ENCODE measurements at places on chromosomes 6 and 20.

DNA sequence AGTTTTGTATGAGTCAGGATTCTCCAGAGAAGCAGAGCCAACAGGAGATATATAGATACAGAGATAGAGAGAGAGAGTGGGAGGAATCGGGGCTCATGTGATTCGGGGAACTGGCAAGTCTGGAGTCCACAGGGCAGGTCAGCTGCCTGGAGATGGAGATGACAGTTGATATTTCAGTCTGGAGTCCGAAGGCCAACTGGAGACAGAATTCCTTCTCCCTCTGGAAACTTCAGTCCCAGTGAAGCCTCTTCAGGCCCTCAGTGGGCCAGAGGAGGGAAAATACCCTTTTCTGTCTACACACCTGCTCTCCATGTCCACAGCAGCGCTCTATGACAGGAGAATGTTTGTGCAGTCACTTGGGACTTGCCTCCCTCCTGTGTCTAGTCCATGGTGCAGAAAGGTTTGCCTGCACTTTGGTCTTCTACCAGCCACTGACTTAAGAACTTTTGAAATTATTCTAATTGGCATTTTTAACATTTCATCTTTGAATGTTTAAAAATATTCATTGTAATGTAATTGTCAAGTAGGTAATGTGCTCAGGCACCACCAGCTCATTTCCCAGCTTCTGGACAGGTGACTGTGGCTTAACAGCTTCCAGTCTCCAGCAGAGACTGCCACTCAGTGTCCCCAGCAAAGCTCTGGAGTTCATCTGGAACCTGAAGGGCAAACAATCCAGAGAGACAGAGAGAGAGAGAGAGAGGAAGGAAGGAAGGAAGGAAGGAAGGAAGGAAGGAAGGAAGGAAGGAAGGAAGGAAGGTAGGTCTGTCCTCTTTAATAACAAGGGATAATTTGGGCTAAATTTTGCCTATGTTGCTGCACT lies 43.8 kb upstream of the AFDN start:
- DNase-seq: no peak

GRCh38 chr6:155418017-155418761 lies 37.5 kb downstream of the NOX3 start:
- DNase-seq: peak; percentile 40

- DNase-seq: no peak
Measured at GRCh38 chr6:87068795-87069194, 26.1 kb downstream of the CGA start.

DNA sequence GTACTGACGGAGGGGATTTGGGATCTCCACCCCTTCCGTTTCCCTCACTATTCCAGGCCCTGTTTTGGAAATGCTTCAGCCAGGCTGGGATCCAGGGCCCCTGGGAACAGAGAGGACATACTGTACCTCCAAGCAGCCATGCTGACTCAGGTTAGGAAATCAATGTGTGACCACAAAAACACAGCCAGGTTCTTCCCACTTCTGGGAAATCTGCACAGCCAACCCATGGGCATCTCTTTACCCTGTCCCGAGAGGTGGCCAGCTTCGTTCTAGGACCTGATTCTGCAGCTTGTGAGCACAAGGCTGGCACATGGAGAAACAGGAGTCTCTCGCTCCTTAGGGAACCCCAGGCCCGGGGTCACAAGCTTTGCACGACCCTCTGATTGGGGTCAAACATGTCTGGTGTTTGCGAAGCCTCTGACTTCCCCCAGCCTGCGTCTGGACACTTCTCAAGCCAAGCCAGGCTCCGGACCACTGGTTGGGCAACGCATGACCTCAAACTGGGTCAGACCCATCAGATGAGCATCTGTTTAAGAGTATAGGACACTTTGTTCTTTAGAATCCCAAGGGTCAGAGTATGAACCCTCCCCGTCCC lies 8.3 kb upstream of the TTPAL start:
- DNase-seq: peak; percentile 84

DNA sequence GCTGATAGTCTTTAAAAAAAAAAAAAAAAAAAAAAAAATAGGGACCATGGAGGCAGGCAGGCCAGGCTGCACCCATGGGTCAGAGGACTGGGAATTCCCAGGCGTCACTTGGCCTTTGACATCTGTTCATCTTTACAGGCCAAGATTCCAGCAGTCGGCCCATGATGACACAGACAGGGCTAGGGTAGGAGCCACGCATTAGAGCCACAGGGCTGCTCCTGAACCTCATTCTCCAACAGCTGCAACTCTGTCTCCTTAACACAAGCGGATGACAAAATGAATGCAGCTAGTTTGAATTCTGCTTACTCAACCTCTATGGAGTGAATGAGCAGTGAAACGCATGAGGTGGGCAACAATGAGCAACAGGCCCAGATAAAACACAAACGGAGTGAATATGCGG lies 126.4 kb downstream of the LY86 start:
- DNase-seq: no peak

DNA sequence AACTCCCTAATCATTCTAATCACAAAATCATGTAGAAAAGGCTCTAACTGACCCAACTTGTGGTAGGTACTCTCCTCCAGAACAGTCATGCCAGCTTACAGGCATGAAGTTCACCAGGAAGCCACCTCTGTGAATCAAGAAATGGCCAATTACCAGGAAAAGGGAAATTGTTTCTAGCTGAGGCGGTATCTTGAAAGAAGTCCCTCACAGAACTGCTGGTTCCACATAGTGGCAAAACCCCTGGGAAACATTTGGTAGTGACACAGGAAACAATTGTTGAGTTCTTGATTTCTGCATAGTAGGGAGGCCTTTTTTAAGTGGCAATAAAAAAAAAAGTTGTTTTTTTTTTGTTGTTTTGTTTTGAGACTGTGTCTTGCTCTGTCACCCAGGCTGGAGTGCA lies 3.4 kb upstream of the ZHX3 start:
- no peak for DNase-seq

DNA sequence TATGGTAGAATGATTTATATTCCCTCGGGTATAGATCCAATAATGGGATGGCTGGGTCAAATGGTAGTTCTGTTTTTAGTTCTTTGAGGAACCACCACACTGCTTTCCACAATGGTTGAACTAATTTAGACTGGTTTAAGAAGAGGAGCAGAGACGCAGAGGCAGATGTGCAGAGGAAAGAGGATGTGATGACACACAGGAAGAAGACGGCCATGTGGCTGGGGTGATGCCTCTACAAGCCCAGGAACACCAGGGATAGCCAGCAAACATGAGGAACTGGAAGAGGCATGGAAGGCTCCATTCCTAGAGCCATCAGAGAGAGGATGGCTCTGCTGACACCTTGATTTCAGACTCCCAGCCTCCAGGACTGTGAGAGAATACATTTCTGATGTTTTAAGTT lies 218.3 kb upstream of the DTNBP1 start:
- DNase-seq: peak; percentile 43

- no peak for DNase-seq
Measured at GRCh38 chr20:8646033-8646441, 422.9 kb upstream of the PLCB4 start.

- no peak for DNase-seq
Measured at GRCh38 chr6:71289802-71290175, 1.2 kb downstream of the OGFRL1 start.

- no peak for DNase-seq
Measured at GRCh38 chr6:89357390-89357789, 4.9 kb upstream of the UBE2J1 start.

DNA sequence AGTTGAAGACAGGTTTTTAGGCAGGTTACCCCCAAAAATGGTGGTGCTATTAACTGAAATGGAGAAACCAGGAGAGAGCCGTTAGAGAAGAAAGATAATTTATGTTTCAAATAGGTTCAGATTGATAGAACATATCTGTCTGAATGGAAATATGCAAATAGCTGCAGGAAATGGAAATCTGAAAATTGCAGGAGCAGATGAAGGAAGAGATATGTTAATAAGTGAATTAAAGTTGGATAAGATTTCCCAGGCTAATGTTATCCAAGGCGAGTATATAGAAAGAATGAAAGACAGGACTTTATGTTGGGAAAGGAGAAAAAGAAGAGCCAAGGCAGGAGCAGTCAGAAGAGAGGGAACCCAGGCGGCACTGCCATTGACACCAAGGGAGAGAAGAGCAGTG lies 365.6 kb downstream of the ARHGAP18 start:
- no peak for DNase-seq

DNA sequence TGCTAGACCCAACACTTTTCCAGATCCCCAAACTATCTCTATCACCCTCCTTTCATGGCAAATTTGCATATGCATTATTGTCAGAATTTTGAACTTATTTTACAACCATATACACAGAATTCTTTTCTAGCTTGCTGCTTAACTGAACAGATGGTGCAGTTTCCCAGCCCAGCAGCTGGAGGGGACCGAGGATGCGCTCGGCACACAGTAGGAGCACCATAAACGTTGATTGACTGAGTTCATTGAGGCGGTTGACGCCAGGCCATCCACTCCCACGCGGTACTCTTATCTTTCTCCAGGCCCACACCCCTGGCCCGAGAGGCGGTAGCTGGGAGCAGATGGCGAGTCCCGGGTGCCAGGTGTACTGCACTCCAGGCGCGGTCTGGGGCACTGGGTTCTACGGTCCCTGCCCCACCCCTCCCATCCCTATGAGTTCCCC lies 6.8 kb upstream of the SOX4 start:
- DNase-seq: no peak

- DNase-seq: peak; percentile 70
Measured at GRCh38 chr6:156427345-156427744, 349.8 kb upstream of the ARID1B start.

DNA sequence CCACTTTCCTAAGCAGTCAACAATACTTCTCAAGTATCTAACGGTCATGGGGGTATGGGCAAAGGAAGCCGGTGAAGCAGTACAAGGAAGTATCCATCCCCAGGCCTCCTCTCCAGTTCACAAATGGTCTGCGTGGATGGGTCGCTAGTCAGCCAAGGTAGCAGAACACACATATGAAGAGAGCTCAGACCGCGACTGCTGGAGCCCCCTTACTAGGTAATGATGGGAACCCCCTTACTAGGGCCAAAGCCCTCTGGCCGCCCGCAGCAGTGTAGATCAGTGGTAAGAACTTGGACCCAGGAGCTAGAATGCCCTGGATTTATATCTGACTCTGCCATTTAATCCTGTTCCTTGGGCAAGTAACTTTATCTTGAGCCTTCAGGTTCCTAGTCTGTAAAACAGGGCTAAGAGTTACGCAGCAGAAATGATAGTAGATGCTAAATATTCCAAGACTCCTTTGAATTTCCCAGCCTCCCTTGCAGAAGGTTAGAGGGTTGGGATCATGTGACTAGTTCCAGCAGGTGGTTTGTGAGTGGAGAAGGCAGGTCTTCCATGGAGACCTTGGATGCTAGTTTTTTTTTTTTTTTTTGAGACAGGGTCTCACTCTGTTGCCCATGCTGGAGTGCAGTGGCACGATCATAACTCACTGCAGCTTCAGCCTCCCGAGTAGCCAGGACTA lies 2.1 kb upstream of the CLPSL2 start:
- no peak for DNase-seq

GRCh38 chr20:9126527-9126926 lies 57.6 kb downstream of the PLCB4 start:
- no peak for DNase-seq

DNA sequence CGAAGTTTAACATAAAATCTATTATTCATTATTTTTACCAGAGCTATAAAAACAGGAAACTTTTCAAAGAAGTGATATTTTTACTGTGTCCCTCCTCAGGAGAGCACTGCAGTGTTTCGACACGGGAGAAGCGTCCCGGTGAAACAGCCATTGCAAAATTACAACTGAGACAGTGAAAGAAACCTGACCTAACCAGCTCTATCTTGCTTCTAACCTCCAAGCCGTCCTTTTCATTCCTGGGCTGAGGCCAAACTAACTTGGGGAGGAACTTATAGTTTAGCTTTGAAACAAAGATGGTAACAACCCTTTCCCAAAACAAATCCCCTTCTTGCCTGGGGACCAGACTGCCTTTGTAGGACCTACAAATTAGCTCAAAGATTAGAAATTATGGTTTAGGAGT lies 79.2 kb downstream of the WDR27 start:
- no peak for DNase-seq

DNA sequence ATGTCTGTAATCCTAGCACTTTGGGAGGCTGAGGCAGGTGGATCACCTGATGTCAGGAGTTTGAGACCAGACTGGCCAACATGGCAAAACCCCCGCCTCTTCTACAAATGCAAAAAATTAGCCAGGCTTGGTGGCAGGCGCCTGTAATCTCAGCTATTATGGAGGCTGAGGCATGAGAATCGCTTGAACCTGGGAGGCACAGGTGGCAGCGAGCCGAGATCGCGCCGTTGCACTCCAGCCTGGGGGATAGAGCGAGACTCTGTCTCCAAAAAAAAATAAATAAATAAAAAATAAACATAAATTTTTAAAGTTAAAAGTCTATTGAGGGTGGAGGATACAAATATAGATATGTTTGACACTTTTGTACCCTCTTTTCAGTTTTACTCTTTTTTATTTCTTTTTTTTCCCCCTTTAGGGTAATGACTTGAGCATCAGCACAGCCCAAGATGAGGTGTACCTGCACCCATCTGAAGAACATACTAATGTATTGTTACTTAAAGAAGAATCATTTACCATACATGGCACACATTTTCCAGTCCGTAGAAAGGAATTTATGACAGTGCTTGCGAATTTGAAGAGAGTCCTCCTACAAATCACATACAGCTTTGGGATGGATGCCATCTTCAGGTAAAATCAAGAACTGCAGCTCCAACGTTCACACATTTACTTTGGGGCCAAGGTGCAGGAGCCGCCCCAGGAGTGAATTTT lies 368.9 kb downstream of the LAMA2 start:
- peak; percentile 42 for DNase-seq

- no peak for DNase-seq
Measured at GRCh38 chr20:53070706-53071392, 98.7 kb downstream of the TSHZ2 start.

DNA sequence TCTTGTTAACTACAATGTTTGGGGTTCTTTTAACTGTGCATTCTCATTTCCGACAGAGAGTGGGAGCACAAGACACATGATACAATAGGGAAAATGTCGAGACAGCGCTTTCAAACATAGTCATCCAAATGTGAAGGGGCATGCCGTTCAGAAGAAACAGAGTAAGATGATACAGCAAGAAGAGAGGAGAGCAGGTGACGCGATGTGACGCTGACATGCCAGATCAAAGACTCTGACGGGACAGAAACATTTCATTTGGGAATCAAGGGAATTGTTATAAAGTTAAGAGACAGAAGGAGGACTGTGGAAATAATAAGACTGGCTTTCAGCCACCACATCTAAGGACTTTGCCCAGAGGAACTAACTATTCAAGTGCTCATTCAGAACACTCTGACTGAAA lies 117.4 kb downstream of the FAXC start:
- DNase-seq: no peak

DNA sequence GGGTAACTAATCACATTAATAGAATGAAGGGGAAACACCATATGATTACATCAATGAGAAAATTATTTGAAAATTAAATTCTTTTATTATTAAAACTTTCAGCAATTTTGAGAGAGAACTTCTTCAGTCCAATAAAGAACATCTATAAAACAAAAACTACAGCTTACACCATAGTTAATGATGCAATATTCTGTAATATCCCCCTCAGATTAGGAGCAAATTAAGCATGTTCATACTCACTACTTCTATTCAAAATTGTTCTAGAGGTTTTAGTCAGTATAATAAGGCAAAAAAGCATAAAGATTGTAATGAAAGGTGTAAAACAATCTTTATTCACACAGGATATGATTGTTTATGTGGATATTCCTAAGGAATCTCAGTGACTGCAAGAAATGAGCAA lies 465.4 kb downstream of the CD109 start:
- DNase-seq: no peak
